ENCODE measurements at places on chromosomes 12 and 14.

GRCh38 chr12:59010941-59011340 is 90.6 kb upstream of the LRIG3 start:
- DNase-seq = no peak

DNA sequence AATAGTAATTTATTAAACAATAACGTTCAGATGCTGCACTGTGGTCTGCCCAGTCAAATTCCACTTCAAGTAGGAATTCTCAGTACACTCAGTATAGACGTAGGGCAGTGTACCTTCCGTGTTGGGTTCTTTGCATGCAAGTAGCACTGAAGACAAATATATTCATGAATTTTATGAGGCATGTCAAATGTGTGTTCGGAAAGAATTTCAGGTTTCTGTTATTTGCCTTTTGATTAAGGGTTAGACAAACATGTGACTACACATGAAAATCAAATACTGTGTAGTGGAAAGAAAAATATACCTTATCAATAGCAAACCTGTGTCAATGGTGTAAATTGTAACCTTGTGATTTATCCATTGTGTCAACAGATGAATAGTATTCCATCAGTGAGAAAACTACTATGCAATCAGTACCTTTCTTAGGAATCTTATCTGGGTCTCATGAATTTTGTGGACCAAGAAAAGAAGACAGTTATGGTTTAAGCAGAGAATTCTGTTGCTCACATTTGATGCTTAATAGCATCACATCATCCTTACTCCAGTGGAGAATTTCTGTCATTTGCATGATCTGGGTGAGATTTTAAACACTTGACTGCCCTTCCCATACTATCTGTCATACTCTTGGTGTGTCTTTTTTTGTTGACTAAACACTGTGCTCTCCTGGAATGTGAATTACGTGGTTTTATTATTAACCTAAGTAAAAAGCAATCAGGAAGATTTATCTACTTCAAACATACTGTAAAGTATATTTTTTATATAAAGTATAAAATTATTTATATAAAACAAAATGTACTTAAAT is 13.3 kb downstream of the TMEM260 start:
- no peak for DNase-seq

- DNase-seq = no peak
Measured at GRCh38 chr14:93956514-93957332, 19.6 kb downstream of the ASB2 start.

- DNase-seq = no peak
Measured at GRCh38 chr12:56337753-56338251, 882 bp upstream of the IL23A start.

- no peak for DNase-seq
Measured at GRCh38 chr14:33444136-33444535, 505.5 kb downstream of the NPAS3 start.

DNA sequence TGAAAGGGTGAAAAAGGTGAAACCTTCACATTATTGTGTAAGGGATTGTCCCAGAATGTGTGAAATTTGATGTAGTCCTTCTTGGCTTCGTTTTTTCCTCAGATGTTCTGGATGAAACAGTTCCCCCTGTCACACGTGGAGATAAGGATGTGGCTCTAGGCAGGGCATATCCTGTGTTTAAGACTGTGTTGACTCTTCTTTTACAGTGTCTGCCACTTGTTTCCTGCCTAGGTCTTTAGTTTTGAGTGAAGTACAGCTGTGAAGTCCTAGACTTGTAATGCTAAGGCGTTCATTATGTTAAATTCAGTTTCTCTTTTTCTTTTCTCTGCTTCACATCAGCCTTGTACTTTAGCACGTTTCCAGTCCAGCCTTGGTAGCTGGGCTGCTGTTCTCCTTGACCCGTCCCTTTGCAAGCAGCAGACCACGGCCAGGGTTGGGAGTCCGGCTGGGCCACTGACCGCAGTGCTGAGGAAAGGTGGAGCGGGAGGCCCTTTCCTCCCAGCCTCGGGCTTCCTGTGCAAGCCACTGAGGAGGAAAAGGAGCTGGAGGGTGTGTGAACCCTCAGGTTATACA is 59.1 kb downstream of the RASSF3 start:
- DNase-seq = peak; percentile 67

- DNase-seq = no peak
Measured at GRCh38 chr14:58626431-58626831, 11.3 kb upstream of the DACT1 start.

GRCh38 chr12:3116106-3116844 is 39.1 kb downstream of the TSPAN9 start:
- DNase-seq = no peak

Measured in DND-41 (cell line).